BJ (cell line): ENCODE measurements at places on chromosomes 3 and 15. TPM values are rescaled to one million over a fixed set of nuclear protein-coding genes. Genes with fewer than 3 reads are reported as not detected.

DNA sequence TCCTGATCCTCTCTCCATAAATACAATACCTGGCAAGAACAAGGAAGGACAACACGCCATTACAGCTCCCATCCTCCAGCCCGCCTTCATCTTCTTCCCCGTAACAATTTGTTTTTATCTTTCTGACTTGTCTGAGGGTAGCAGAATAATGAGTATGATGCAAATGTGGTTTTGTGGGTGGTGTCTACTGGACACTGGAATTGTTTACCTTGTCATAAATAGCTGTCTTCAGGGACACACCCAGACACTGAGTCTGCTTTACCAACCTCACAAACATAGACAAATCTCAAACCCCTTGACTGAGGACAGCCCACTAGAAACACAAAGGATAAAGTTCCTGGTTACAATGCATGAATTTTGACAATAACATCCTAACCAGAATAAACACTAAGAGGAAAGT, 13.4 kb downstream of the WDR72 start:
- no peak for DNase-seq

- no peak for DNase-seq
These were observed 58.0 kb upstream of the HERC1 start for GRCh38 chr15:63891768-63892133.

GRCh38 chr3:58332575-58333188, at the start of gene PXK:
Gene PXK, plus strand, starts transcription at chr3:58332892. Its CDS starts 97 bp downstream, at chr3:58332989.
- no peak for DNase-seq

HYKK gene
- polyA plus RNA-seq = 3.2 and 4.6 TPM in 2 replicates

BFSP2 gene
- polyA plus RNA-seq = not detected in 2 replicates
